ENCODE measurements at places on chromosomes 2 and 18.
A peak's percentile ranks its signal among the peaks of the same experiment; 100 is the strongest.

DNA sequence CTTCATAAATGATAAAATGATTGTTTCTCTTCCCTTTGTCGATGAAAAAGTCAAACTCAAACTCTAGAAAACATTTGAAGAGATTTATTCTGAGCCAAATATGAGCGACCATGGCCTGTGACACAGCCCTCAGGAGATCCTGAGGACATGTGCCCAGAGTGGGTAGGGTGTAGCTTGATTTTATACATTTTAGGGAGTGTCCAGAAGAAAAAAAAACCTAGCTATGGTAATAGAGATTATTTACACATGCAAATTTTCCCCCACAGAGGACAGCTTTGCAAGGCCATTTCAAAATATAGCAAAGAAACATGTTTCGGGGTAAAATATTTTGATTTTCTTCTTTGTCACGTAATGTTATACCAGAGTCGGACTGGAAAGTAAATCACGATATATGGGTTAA lies 92.4 kb upstream of the TRIB2 start:
- DNase-seq: no peak

DNA sequence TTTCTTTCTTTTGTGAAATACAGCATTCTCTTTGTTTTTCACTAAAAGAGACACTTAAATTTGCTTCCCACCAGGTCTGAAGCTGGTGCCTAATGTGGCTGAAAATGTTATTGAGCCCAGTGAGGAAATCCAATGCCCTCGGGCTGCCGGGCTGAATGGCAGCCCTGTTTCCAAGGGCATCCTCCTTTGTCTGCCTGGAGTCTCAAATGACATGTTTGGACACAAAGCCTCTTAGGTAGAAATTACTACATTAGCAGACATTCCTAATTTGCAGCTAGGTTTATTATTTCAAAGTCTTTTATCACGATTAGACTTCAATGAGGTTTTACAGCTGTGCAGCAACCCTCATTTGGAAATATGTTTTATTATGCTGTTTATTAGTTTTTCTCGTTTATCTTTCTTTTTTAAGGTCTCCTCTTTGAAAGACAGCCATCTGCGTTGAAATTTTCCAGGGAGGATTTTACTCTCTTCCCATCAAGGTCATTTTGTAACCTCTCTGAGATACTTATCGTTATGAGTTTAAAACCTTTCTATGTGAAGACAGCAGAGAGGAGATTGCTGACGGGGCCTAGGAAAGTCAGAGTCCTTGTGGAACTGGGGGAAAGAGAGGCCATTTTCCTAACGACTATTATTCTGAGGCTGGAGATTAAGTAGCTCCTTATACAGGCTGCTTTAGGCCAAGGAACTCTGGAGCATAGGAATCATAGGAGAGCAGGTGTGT lies 59.0 kb upstream of the ZNF532 start:
- DNase-seq: no peak

GRCh38 chr2:96408616-96409015 lies 73.0 kb downstream of the NCAPH start:
- DNase-seq: no peak

GRCh38 chr18:45049578-45050319 lies 369.1 kb downstream of the SETBP1 start:
- DNase-seq: no peak

DNA sequence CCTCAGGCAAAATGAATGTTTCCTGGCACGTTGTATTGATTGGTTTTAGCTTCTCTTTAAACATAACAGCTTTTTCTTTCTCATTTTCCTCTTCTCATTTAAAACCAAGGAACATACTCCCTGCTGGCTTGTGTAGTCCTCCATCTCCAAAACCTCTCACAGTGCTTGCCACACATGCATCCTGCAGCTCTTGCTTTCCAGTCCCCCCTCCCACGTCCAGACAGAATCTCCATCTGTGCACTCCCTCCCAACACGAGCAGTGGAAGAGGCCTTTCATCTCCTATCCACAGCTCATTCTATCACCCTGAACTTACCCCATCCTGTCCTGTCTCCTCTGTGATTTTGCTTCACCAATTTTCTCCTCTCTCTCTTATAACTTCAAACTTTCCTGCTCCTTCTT lies 99.6 kb upstream of the THSD7B start:
- no peak for DNase-seq

DNA sequence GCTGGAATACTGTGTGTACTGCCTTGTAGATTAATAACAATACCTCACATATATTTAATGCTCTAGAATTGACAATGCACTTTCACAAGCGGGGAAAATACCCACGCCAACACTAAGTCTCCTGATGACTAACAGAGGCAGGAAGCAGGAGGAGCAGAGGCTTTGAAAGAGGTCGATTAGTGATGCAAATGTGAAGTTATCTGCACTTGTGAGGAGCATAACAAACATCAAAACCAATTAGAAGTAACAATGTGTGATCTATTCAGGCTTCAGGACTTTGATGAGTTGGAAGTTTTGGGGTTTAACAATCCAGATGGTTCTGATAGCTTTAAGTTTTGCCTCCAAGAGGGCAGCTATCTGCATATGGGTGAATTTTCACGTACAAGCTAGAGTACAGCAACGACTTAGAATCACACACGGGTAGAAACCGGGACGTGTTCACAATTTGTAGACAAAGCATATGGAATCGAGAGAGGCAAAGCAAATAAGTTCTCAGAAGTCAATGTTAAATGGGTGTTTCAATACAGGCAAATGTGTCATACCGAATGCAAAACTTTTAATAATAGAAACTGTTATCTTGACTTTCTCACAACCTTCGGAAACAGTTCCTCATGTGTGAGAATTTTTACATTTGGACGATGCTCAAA lies 114.5 kb downstream of the METTL8 start:
- DNase-seq: no peak

GRCh38 chr18:74895686-74896085 lies 298.0 kb downstream of the ZNF407 start:
- no peak for DNase-seq

DNA sequence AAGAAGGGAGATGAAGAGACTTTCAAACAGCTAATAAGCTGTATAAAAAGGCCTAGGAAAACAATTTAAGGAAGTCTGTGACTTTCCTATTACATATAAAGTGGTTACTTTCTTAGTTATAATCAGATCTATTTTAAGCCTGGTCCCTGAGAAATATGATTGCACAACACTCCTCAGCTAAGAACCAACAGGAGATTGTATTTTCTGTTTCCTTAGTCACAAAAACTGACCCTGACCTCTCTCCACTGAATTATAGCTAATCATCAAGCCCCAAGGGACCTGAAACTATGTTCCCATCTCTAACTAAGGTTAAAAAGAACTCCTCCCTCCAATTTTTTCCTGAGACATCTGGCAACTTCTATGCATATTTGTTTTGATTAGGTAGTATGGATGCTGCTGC lies 106.9 kb downstream of the ROCK1 start:
- no peak for DNase-seq

DNA sequence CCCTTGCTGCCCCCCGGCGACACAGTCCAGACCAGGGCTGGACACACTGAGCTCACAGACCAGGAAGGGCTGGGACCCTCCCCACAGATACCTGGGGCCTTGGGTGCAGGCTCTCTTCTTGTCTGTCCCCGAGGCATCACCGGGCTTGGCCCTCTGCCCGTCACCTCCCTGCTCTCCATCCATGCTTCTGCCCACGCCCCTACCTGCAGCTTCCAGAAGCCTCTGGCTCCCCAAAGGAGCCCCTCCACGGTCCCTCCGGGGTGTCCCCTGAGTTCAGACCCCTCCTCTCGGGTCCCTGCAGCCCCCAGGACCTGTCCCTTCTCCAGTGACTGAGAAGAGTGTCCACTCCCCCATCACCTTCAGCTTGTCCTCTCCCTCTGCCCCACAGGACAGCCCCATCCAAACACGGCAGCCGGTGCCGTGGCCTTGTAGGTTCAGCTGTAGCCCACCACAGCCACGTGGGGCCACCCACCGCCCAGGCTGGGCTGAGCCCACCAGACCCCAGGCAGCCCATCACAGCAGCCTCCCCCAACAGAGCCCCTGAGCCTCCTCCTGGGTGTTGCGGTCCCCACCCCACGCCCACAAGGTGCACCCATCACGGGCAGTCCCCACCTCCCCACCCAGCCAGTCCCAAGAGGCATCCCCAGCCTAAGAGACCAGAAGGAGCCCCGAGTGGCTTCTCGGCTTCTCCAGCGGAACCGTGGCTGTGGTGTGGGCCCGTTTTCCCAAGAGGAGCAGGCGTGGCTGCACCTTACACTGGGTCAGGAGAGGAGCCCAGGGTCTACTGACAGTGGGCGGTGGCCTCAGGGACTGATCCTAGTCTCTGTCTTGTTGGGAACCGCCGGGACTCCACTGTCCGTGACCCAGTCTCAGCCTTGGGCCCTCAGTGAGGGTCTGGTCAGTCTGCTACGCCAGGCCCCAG lies 53.1 kb downstream of the RAMP1 start:
- DNase-seq: no peak

- no peak for DNase-seq
Measured at GRCh38 chr18:34789768-34790344, 79.8 kb downstream of the DTNA start.

DNA sequence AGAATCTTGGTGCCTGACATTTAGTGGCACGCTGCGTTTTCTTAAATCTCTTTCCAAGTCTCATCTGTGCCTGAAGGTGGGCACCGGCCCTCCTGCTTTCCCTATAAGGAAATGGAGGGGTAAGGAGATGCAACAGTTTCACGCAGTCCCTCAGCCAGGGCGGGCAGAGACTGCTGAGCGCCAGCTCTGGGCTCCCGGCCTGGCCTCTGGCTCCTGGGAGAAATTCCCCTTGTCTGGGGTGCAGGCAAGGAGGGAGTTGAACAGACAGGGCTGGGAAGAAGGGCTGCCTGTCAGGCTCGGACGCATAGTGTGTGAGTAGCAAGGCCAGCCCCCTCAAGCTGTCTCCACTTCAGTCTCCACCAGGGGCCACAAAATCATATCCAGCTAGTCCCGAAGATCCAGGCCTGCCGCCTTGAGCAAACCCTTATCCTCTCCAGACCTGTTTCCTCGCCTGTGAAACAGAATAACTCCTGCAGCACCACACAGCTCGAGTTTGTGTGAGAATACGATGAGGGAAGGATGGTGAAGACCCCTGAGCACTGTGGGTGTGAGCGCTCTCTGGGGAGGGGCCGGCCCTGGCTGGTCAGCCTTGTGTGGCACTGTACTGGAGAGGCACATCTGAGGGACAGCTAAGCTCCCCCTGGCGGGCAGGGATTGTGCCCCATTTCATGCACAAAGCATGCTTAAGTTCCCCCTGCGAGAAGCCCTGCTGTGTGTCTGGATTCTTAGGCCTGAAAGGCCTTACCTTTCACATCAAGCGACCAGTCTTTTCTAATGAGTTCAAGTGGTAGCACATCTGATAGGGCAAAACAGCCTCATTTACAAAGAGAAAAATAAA lies 33.8 kb downstream of the SDC1 start:
- DNase-seq: no peak

DNA sequence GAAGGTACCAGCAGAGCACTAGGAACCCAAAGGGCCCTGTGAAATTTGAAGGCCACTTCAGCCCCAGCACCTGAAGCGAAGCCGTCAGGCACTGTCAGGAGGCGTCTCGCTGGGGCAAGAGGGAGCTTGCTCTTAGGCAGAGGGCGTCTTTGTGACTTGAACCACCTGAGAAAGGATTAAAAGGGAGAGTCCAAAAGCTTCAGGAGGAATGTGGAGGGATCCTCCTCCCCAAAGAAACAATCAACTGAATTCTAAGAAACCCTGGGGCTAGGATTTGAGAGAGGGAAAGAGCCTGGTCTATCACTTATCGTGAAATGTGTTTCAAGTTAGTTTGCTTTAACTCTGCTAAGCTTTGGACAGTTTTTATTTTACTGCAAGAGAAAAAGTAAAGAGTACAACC lies 324.9 kb upstream of the SOX11 start:
- DNase-seq: no peak

- no peak for DNase-seq
Measured at GRCh38 chr2:81714817-81715216, 1410.3 kb upstream of the LRRTM1 start.

- DNase-seq: peak; percentile 30
Measured at GRCh38 chr18:47204908-47205522, 28.9 kb upstream of the IER3IP1 start.

GRCh38 chr2:239793836-239794235 lies 231.3 kb downstream of the NDUFA10 start:
- DNase-seq: no peak

DNA sequence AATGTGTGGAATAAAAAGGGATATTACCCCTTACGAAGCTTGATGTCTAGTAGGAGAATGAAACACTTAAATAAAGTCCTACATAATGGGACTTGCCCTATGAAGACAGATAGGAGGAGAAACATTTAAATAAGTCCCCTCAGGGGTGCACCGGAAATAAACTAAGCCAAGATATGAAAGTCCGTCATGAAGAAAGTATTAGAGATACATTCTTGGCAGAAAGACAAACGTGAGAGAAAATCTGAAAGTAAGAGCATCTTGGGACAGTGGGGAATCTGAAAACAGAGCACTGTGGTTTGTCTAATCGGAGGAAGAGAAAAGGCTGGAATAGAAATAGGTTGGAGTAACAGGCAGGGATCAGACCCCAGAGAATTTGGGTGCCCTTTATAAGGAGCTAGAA lies 516.9 kb upstream of the DSEL start:
- no peak for DNase-seq

DNA sequence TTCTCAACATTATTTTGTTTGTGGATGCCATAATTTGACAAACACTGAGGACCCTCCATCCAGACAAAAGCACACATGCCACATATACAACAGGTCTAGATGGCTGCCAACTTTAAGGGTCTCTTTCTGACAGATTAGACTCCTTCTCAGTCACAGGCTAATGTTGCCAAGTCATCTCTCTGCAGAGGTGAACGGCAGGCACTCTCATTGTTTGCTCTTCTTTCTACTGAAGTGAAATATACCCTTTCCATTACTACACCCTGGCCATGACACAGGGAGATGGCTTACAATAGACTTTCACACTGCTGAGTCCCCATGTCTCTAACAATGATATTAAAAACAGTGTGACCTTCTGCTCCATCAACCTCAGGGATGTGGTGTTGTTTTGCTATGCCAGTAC lies 47.5 kb upstream of the ZNF397 start:
- no peak for DNase-seq
